A549 treated with Hydrocortisone at 1 μM for 4 hours (cell line): ENCODE measurements at places on chromosomes 13 and 19. TPM values are rescaled to one million over a fixed set of nuclear protein-coding genes. Genes with fewer than 3 reads are reported as not detected.

The TFPT gene
- 18.6 to 23.8 TPM (median 19.8 TPM) in 5 replicates for total RNA-seq

The KCNC3 gene
- total RNA-seq = 1.2 to 1.4 TPM (median 1.4 TPM) in 5 replicates

The FREM2 gene
- not detected in 5 replicates for total RNA-seq

The CYP4F3 gene
- 2.7 to 4.9 TPM (median 3.2 TPM) in 5 replicates for total RNA-seq

The CD37 gene
- not detected in 5 replicates for total RNA-seq

The SIX5 gene
- total RNA-seq = 17.9 to 28.6 TPM (median 24.3 TPM) in 5 replicates

The CRLF1 gene
- total RNA-seq = 3.8 to 8.7 TPM (median 5.1 TPM) in 5 replicates

The FFAR2 gene
- total RNA-seq = not detected in 5 replicates
